ENCODE measurements at places on chromosomes 7 and 10.

DNA sequence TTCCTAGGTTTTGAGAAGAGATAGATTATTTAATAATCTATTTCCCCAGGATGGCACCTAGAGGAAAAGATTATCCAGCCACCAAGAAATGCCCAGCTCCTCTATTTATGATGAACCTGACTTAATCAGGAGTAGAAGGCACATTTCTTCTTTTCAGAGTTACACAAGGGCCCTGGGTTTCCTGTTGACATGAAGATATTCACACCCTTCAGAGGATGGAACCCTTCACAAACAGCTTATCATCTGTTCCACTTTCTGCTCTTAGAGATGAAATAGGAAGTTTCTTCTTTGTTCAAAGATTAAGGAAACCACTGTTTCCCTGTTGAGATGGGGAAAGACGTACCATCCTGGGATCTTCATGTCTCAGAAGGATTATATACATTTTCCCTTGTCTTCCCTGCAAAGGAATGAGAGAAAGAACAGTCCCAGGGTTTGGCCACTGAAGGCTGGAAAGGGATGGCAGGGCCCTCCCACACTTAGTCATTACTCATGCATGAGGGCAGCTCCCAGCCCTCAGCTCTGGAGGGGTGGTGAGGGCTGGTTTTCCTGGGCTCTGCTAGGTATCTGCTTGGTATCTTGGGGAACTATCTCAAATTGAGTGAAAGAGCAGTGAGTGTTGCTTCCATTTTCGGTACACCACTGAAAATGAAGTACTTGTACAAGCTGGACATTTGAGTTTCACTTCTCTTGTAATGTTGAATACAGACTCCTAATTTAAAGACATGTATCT is 64.0 kb downstream of the MTPAP start:
- DNase-seq = no peak

GRCh38 chr7:110835849-110836248 is 255.1 kb upstream of the LRRN3 start:
- no peak for DNase-seq

DNA sequence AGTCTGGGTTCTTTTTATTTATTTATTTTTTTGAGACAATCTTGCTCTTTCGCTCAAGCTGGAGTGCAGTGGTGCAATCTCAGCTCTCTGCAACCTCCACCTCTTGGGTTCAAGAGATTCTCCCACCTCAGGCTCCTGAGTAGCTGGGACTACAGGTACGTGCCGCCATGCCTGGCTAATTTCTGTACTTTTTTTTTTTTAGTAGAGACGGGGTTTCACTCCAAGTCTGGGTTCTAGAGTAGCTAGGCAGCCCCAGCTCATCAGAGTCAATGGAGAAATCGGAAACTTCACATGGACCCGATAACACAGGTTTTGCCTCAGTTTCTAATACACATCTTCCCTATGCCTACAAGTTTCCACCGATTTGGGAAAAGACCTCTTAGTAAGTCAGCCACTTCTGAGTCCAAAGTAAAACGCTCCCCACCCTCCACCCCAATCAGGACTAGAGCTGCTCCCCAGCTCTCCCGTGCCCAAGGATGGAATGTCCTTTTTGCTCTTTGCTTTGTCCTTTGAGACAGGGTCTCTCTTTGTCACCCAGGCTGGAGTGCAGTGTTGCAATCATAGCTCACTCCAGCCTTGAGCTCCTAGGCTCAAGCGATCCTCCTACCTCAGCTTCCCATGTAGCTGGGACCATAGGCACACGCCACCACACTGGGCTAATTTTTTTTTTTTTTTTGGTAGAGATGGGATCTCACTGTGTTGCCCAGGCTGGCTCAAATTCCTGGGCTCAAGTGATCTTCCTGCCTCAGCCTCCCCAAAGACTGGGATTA is 3.8 kb upstream of the SERPINE1 start:
- DNase-seq = no peak

DNA sequence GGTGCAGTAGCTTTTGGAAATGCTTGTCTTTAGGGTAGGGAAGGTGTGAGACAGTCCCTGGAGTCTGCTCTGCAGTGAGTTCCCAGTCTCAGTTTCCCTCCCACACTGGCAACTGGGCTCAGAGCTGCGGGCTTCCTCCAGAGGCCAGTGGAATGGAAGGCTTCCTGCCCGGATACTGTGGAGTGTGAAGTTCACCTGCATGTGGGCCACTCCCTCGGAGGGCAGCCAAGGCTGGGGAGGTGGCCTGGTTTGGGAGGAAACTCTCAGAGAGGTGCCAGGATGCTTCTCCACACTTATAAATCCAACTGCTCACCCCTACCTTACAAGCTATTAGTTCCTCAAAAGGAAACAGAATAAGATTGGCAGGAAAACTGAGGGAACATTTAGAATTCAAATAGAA is 18.1 kb upstream of the UBE2H start:
- no peak for DNase-seq

DNA sequence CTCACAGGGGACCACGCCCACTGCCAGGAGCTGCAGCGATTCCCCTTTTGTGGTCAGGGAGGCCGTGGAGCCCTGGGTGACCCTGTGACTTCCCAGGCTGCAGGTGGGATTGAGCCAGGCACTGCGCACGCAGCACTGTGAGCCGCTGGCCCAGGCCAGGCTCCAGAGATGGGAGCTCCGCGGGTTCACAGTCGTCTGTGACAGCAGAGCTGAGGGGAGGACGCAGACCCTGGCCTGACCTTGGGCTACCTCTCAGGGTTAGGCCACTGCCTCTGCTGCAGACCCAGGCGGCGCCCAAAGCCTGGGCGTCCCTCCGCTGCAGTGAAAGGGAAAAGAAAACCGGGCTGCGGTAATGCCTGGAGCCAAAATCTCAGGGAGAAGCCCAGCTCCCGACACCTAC is 107.5 kb upstream of the GPR26 start:
- no peak for DNase-seq

GRCh38 chr7:158863611-158864506 is 7.5 kb downstream of the DYNC2I1 start:
- no peak for DNase-seq

DNA sequence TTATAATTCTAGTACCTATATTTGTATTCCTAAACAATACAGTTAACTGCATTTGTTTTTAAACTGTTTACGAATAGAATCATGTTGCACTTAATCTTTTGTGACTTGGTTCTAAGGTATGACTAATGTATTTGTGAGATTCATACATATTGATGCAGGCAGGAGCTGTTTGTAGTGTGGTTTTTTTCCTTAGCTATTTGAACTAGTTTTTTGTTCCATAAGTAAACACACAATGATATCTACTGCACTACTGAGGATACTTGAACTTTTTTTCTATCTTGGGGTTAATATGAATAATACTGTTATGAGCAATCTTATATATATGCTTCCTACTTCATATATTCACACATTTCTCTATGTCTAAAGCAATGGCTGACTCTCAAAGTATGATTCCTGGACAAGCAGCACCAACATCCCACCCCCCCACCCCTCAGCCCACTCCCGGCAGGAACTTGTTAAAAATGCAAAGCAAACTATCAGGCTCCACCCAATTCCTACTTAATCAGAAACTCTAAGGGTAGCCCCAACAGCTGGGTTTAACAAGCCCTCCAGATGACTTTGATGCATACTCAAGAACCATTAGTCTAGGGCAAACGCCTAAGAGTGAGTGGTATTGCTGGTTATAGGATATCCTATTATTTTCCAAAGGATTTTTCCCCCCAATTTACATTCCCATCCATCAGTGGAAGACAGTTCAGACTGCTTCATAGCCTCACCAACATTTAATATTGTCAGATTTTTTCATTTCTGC is 25.8 kb downstream of the BRAF start:
- DNase-seq = no peak

DNA sequence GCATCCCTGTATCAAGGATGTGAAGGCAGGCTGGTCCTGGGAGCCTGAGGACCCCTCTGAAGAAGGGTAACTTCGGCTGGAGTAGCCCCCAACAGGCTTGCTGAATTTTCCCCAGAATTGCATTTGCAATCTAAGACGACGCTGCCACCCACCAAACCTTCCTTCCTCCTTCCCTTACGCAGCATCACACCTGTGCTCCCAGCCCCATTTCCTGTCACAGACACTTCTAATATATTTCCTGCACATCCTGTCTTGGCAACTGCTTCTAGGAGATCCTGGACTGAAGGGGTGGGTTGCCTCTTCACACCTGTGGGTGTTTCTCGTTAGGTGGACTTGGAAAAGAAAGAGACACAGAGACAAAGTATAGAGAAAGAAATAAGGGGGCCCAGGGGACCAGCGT is 9.4 kb upstream of the PGAM1 start:
- no peak for DNase-seq

DNA sequence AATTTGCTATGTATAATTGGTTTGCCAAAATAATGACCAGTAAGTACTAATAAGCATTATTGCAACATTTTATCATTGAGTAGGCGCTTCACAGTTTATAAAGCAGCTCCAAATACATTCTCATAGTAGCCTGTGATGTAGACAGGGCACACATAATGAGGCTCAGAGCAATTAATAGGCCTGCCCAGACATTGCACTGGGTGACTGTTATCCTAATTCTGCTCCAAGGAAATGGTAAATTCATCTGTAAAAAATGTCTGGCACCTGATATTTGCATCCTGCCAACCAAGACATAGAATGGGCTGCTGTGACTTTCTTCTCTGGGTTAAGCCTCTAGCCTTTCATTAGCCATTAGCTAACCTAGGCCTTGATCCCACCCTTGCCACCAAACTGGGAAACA is 97.6 kb downstream of the SEM1 start:
- no peak for DNase-seq

DNA sequence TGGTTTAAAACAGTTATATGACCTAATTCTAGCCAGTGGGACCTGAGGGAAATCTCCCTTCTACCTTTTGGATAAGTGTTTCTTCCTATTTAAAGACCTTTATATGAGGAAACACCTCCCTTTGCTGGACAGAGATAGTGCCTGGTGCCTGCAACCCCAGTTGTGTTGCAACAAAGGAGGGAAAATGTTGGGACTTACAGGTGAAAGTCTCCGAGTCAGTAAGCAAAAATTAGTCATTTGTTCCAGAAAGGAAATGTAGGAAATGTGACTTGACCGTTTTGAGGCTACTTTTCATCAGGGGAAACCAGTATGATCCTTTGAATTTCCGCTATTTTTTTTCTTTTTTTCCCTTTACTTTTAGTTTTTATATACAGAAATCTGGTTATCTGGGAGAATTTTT is 165.5 kb downstream of the DKK1 start:
- DNase-seq = no peak

DNA sequence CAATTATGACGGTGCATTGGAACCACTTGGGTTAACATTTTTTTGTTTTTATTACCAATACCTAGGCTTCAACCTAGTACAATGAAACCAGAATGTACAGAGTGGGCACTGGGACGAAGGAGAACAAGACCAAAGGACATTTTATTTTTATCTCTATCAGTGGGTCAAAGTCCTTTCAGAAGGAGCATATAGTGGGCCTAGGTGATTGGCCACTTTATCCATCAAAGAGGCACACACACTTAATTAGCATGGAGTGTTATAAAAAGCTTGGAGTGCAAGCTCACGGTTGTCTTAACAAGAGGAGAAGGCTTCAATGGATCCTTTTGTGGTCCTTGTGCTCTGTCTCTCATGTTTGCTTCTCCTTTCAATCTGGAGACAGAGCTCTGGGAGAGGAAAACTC is at the start of gene CYP2C19:
Gene CYP2C19, plus strand, starts transcription at position 289 of the 400 bp plus-strand sequence. Its CDS starts 25 bp downstream, at position 314.
- no peak for DNase-seq

DNA sequence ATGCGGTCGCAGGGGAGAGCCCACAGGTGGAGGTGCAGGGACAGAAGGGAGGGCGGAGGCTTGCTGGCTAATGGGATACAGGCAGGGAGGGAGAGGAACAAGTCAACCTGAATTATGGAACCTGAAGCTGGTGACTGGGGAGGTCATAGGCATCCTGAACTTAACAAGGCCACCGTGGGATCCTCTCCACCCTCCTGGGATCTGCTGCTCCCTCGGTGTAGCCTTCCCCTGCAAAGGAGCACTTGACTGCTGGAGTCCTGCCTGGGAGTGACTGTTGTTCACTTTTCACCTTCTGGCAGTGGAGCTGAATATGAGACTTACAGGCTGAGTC is 223.1 kb downstream of the GFRA1 start:
- DNase-seq = no peak

DNA sequence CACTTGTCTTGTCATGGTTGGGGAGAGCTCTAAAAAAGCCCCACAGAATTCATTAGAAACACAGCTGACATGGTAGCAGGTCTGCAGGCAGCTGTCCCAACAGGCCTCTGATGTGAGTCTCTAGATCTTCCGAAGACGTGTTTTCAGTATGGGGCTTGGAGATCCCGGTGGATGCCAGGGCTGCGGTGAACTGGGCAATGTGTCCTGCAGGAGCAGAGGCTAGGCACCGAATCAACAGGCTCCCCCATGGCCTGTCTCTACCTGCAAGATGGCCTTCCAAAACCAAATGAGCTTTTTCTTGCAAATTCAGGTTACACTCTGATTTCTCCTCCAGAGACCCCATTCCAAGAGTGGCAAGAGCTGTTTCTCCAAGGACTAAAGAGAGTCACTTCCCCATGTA is 2.9 kb downstream of the CPXM2 start:
- no peak for DNase-seq

DNA sequence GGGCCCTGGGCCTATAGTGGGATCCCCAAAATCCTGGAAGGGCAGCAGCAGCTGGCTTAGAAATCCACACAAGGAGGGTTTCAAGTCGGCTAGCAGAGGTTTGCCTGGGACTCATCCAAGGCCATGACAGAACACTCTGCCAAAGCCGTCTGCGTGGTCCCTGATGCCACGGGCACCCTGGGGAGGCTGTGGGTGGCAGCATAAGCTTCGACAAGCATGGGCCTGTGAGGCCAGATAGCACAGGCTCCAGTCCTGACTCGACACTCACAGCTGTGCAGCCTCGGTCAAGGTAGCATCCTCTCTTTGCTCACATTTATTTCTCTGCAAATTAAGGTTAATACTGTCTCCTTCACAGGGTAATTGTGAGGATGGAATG is 138.3 kb downstream of the JCAD start:
- DNase-seq = no peak

DNA sequence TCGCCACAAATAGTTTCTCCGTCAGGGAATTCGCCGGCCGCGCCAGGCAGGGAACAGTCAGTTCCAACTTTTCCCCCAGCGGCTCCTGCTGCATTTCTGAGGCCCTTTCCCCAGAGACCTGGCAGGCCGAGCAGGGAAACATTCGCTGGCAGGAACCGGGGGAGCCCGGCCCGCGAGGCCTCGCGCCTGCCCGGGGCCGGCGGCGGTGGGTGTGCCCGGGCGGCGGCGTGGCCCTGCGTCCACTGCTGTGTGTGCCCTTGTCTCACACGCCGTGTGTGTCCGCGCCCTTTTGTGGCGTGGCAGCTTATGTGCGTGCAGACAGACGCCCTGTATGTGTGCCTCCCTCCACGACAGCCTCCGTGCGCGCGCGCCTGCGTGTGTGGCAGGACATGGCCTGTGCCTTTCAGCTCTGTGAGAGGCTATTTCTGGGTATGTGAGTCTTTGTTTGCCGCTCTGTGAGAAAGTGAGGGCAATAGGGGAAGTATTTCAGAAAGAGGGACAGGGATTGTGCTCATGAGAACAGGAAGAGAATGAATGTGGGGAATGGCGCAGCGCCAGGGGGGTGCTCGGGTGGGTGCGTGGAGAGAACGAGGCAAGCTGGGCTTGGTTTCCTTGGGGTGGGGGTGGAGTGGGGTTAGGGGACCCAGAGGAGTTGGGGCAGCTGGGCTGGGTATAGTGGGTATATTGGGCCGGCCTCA is 689 bp upstream of the SMARCD3 start:
- DNase-seq = no peak
